ENCODE measurements at places on chromosomes 6 and 20.

DNA sequence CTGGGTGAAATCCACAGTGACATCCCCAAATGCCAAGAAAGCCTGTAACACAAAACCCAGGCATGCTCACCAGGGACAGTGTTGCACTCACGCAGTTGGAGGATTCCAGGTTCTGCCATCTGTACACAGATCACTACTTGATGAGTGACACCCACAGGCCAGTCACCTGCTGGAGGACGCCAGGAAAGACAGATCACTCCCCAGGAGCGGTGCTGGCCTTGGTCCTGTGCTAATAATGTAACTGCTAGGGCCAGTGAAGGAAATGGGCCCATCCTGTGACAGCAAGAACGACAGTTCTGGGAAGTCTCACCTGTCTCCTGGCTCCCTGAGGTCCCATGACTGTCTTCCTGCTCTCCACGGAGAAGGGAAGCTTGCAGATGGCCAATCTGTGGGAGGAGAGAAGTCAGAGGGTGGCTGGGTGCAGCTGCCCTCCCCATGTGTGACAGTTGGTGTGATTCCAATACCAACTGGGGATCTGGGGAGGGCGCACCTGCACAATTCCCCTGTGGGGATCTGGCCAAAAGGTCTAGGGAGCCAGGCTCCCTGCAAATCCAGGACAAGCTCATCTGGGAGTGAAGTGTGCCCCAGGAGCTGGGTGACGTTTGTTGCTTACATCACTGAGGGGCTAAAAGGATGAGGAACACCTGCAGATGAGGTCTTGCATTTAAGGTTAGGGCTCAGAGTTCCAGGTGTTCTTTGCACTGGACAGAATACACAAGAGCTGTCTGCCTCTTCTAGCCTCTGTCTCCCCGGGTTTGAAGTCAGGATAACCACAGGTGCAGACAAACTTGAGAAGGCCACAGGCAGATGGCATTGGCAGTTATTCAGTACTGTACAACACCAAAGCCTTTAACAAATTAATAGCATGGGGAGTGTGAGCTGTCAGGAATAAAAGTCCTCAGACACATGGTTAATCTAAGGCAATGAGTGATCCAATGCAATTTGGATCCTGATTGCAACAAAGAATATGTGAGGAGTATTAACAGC is 10.3 kb downstream of the ZNF337 start:
- no peak for DNase-seq

DNA sequence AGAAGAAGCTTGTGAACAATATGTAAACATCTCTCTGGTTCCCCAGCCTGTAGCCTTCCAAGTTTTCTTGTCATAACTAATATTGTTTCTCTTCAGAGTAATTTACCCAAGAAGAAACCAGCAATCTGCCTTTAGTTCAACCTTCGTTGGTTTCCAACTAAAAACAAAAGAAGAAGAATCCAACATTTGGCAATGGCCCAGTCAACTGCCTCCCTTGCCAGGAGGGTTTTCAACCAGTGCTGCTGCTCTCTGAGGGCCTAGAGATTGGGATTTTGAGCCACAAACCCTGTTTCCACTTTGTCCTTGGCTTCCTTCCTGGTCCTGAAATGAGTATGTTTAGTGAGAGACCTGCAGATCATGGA is 395.8 kb upstream of the CNR1 start:
- DNase-seq, result no peak

- DNase-seq, result no peak
Measured at GRCh38 chr20:32971703-32972161, 32.5 kb downstream of the SUN5 start.

GRCh38 chr6:45990162-45990561 is 25.5 kb downstream of the CLIC5 start:
- DNase-seq, result no peak

- no peak for DNase-seq
Measured at GRCh38 chr20:44688053-44688625, 27.0 kb upstream of the CCN5 start.

DNA sequence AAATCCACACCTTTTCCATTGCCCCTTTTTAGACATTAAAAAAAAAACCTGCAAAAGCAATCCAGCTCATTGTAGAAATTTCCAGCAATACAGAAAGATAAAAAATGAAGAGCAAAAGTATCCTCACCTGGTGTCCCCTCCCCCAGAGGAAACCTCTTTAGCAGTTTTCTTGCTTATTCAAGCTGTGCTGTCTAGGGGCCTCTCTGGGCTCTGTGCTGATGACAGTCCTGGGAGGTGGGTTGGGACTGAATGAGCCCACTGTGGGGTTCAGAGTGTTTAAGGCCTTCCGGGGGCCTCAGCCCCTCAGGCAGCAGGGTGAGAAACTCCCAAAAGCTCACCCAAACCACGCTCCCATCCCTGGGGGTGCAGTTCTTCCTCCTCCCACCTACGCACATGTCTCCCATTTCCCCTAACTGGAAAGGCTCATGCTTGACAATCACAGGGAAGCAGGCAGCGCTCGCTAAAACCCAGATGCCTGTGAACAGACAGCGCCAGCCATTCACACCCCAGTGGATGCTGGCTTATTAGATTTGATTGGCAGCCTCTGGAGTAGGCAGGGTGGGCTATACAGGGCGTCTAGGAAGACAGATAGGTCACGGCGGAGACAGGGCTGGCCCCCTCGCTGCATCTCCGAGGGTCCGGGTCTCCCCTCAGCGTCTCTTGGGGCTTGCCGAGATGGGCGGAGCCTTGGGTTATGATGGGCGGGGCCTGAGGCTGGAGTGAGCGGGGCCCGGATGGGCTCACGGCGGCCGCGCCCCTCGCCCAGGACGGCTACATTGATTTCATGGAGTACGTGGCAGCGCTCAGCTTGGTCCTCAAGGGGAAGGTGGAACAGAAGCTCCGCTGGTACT is 4.6 kb downstream of the GUCA1A start:
- DNase-seq, result no peak

- DNase-seq, result no peak
Measured at GRCh38 chr6:18154507-18155149, at the start of gene TPMT. Gene TPMT (minus strand): TSS chr6:18155077. CDS start chr6:18149127, 5,950 bp downstream.

DNA sequence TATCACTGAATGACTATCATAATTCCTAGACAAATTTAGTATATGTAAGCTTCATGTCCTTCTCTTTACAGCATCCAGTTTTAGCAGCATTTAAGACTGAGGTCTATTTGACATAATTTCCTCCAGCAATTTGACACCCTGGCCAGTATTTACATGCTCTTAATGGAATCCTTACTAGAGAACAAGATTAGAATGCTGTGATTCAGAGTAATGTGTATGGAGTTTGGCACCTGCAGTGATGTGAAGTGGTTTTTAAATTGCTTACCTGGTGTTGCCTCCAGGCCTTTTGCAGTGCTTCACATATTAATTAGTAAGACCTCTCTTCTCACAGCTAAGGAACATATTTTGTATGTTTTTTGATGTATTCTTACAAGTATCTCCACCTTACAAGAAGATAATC is 9.8 kb downstream of the NKX2-4 start:
- no peak for DNase-seq

DNA sequence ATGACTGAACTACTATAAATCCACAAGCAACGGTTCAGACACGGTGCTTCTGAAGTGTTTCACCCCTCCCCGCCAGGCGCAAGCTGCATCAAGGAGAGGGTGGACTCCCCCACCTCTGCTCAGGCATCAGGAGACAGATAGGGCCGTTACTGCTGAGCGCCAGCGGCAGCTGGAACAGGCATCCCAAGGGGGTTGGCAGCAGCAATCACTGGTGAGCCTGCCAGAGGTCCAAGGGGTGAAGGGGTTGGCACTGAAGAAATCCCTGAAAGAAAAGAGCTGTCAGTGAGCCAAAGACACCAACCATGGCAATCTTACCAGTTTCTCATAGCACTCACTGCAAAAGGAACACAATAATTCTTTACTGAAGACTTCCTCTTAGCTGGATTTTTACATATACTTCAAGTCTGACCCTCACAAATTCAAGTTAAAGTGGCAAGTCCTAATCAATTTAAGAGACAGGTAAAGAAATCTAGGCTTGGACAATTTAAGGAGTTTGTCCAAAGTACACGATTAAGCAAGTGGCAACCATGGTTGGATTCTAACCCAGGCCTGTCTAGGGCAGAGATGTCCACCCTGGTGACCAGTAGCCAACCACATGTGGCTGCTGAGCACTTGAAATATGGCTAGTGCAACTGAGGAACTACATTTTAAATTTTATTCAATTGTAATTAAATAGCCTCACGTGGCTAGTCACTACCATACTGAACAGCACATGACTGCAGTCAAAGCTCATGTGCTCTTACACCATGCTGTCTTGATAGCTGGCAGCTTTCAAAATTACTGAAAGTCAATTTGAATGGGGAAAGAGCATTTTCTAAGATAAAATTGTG is 21.7 kb upstream of the TBC1D20 start:
- DNase-seq, result no peak

GRCh38 chr6:139965393-139965792 is 590.9 kb upstream of the CITED2 start:
- no peak for DNase-seq

GRCh38 chr6:127458222-127458621 is 967 bp downstream of the KIAA0408 start:
- no peak for DNase-seq

DNA sequence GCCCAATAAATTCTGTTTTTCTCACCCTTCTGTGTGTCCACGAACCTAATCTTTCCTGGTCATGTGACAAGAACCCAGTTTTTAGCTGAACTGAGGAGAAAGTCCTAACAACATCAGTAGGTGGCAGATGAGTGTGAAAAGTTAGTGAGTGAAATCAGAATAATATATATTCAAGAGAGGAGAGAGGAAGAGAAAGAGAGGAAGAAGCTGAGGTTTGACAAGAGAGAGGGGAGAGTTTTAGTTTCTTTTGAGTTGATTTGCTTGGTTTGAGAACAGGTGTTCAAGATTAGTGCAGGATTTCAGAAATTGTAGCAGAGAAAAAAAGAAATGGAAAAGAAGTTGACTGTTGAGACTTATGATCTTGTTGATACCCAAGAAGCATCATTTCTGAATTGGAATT is 930.5 kb upstream of the FLRT3 start:
- no peak for DNase-seq

GRCh38 chr6:36033935-36034334 is 6.3 kb downstream of the MAPK14 start:
- peak; percentile 29 for DNase-seq

DNA sequence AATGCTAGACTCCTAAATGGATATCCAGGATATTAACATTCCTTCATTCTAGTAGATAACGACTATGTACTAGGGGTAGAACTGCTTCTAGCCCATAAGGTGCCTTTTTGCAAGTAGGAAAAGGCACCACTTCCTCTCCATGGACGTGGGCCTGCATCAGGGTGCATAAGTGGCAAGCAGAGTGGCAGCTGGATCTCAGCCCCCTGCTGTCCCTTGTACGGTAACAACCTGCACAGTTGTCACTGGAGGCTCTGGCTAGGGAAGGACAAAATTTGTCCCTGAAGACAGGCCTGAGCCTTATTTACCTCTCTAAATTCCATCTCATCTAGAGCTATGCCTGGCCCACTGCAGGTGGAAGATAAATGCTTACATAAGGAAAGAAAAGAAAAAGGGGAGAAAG is 42.5 kb upstream of the SAYSD1 start:
- DNase-seq, result no peak

DNA sequence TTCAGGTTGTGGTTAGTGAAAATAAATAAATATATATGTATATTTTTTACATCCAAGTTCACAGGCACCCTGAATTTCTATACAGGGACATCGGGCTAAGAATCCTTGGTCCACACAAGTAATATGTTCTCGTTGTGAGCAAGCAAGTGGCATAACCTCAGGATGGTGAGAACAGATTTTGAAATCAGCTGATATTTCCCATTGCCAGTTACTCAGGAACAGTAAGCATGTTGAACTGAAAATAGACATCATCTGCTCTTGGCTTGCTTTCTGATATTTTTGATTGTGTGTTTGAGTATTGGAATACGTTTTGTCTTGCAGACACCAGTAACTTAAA is 87.7 kb downstream of the TRMT6 start:
- DNase-seq, result no peak

DNA sequence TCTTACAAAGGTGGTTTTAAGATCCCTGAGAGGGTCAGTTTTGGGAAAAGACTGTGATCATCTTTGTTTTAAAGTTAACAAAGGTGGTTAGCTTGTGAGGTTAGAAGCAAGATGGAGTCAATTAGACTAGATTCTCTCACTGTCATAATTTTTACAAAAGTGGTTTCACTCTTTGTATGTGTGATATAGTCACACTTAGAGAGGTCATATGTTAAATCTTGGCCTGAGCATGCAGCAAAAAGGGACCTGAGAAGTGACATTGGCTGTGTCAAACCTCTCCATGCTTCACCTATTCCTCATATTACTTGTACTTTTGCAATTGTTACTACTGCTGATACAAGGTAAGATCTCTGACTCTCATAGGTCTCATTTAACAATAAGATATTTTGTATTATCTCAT is 368.0 kb downstream of the TBC1D32 start:
- DNase-seq, result no peak

DNA sequence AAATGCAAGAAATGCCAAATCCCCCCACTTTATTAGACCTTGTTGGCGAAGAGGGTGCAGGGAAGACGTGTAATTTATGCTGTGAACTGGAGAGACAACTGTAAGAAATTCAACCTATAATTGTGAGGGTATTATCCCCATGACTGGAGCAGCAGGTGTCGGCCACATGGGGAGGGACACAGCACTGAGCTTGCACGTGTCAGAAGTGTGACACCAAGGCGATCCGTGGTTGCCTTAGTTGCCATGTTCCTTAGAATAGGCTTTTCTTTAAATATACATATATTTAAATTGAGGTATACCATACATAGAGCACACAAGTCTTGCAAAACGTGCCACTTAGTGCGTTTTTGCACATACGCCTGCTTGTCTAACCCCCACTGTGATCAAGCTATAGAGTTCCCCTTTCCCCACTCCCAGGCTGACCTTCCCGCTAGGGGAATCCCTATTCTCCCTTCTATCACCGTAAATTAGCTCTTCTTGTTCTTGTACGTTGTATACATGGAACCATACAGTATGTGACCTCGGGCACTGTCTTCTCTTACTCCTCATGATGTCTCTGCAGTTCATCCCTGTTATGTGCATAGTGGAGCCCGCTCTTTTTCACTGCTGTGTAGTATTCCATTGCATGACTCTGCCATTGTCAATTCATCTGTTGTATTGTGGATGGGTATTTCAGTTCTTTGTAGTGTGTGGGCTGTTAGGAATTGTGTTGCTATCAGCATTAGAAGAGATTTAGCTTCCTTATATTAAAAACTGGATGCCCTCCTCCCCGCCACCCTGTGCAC is 81.6 kb upstream of the PMEPA1 start:
- no peak for DNase-seq

DNA sequence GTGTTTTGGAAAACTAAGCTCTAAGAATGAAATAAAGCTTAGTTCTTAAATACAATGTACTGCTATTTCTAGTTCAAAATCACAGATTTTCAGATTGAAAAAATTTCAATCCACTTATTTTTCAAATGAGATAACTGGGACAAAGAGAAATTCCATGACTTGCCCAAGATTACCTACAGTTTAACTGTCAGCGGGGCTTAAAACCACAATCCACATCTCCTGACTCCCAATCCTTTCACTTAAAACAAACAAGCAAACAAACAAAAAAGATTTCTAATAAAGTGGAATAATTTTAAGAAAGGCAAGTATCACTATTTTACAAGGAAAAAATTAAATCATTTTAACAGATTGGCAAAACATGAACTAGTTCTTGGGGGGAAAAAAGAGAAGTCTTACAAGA is 4.2 kb downstream of the PHIP start:
- no peak for DNase-seq
